ENCODE measurements at places on chromosomes 11 and 22.

GRCh38 chr11:2270322-2271076 is at the start of gene ASCL2:
Gene ASCL2 (minus strand): TSS chr11:2270588. CDS start chr11:2270332, 256 bp downstream.
- DNase-seq = no peak

GRCh38 chr11:77074205-77074604 is 7.4 kb downstream of the CAPN5 start:
- DNase-seq = no peak

DNA sequence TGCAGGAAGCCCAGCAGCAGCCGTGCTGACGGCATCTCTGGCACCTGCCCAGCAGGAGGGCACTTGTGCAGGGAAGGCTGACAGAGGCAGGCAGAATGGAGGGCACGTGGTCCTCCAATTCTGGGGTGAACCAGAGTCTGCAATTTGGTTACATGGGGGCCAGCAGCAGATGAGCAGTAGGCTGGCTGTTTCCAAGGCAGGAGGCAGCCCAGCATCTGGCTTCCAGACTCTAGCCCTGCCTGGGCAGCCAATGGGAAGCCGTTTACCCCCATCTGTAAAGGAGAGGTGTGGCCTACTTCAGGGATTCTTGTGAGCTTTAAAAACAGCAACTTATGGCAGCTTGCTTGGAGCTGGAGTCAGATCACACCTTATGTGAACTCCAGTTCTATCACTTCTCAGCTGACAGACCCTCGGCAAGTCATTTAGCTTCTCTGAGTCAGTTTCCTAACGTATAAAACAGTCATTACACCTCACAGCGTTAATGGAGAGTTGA is 27.9 kb upstream of the RASL10A start:
- DNase-seq = peak; percentile 88

- no peak for DNase-seq
Measured at GRCh38 chr11:31366795-31367194, 2.7 kb downstream of the DCDC1 start.

DNA sequence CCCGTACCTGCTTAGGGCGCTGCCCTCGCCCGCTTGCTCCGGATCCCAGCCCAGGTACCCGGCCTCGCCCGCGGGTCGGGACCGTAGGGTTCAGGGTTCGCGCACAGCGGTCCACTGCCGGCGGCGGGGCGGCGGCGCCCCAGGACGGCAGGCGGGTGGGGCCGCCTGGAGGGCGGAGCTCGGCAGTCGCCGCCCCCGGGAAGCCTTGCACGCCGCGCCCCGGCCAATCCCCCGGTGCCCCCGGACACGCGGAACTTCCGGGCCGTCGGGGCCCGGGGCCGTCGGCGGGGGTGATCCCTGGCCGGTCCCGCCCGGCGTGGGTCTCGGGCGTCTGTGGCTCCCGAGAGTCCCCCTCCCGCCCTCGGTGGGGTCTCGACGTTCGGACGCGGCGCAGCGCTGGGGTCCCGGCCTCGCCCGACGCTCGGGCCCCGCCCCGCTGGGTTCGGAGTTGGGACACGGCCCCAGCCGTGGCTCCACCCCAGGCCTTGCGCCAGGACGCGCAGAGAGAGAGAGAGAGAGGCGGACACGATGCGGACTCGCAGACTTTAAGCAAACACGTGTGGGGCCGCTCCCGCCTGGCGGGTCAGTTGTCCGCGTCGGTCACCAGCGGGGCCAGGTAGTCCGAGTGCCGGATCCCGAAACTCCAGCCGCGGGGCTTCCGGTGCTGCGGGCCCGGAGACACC is at the start of gene TYMP:
Gene TYMP, minus strand, starts transcription at position 116 of the 683 bp plus-strand sequence. CDS start 303 bp downstream, outside the sequence.
- no peak for DNase-seq

- no peak for DNase-seq
Measured at GRCh38 chr11:86792150-86792549, 8.2 kb upstream of the PRSS23 start.

GRCh38 chr11:45264839-45265515 is 21.2 kb downstream of the SYT13 start:
- DNase-seq = peak; percentile 38

GRCh38 chr11:131888230-131888855 is 517.9 kb downstream of the NTM start:
- DNase-seq = peak; percentile 82

DNA sequence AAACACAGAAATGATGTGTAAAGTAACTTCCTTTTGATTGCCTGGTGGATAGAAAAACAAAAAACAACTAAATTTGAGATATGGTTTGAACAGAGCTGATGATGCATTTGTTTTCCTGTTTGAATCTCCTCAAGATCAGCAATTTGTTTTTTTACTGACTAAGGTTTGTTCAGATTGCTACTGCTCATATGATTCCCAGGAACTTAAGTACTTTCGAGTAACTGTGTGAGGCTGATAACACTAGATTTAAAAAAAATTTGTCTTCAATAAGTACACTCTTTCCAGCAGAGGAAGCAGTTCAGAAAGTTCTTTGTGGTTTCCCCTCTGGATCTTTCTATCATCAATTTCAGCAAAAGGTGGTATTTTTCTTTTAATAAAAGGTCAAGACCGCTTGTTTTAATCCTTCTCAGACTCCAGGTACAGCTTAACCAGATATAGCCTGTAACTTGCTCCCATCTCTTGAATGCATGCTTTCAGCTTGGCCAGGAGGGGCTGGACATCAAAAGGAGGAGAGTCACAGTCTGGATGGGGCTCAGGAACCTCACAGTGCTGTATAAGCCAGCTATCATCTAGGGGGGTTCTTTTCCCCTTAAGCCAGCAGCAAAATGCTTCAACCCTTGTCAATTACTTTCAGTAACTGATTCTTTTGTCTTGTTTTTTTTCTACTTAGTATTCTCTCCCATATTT is 12.3 kb upstream of the MS4A6E start:
- DNase-seq = no peak

DNA sequence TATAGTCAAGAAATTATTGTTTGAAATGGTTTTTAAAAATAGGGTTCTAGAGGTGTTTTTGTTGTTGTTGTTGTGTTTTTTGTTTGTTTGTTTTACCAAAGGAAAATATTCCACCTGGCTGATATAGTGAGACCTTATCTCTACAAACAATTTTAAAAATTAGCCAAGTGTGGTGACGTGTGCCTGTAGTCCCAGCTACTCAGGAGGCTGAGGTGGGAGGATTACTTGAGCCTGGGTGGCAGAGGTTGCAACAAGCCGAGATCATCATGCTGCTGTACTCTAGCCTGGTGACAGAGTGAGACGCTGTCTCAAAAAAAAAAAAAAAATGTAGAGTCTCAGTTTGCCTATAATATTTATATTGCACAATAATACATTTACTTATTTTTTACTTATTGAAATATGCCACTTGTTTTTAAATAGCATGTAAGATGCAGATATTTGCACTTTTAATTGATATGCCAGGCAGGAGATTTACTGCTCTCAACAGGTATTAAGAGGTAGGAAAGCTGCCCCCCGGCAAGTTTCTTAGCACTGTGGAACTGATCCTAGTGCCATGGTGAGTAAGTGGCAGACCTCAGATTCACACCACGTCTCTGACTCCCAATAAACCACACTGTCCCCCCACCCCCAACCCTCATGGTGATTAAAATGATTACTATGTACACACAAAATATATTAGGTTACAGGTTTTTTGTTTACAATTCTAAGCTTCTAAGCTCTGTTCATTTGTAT is 157.4 kb downstream of the TEAD1 start:
- DNase-seq = no peak

GRCh38 chr11:70843906-70844305 is 408.5 kb downstream of the SHANK2 start:
- no peak for DNase-seq

DNA sequence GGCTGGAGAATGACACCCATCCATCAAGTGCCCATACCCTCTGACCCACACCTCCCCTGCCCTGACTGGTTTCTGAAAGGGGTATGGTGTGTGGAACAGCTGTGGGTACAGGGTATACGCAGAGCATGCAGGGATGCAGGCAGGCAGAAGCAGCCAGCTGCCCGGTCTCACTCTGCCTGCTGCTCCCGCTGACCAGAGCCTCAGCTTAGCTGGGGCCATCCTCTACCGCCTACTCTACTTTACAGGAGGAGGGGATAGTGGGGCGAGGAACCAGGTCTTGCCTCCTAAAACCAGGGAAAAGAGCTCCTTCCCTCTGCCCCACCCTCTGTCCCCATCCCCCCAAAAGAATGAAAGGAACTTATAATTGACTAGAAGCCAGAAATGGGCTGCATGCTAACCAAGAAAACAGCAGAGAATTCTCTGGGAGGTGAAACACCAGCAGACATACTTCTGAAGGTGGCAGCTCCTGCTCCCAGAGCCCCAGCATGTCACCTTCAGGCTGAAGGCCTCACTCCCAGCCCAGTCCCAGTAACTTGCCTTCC is 13.0 kb upstream of the CHRM4 start:
- DNase-seq = no peak

- no peak for DNase-seq
Measured at GRCh38 chr22:30279046-30279788, 10.1 kb downstream of the CASTOR1 start.

All from HFF-Myc (cell line).